ENCODE measurements at places on chromosomes 11 and 22.
A peak's percentile ranks its signal among the peaks of the same experiment; 100 is the strongest.

DNA sequence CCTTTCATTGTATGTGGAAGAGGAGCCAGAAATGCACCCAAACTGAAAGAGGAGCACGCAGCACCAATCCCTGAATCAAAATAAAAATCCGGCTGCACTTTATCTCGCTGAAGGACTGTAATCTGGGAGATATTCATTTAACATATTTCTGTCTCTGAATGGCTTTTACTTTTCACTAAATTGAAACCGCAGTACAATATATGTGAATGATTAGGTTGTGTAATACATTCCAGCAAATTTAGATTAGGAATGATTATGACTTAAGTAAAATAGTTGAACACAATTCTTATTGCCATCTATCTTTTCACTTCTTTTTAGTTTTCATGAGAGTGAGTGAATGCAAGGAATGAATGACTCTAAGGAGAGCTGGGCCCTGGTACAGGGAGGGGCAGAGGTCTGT, 232.1 kb downstream of the ST3GAL4 start:
- no peak for DNase-seq

GRCh38 chr11:20311444-20311843, 52.1 kb upstream of the HTATIP2 start:
- DNase-seq: no peak

GRCh38 chr11:102111787-102112508, 1.7 kb downstream of the YAP1 start:
- DNase-seq: peak; percentile 30

- DNase-seq: no peak
Observed at GRCh38 chr11:10499452-10499851, 41.5 kb downstream of the RNF141 start.

DNA sequence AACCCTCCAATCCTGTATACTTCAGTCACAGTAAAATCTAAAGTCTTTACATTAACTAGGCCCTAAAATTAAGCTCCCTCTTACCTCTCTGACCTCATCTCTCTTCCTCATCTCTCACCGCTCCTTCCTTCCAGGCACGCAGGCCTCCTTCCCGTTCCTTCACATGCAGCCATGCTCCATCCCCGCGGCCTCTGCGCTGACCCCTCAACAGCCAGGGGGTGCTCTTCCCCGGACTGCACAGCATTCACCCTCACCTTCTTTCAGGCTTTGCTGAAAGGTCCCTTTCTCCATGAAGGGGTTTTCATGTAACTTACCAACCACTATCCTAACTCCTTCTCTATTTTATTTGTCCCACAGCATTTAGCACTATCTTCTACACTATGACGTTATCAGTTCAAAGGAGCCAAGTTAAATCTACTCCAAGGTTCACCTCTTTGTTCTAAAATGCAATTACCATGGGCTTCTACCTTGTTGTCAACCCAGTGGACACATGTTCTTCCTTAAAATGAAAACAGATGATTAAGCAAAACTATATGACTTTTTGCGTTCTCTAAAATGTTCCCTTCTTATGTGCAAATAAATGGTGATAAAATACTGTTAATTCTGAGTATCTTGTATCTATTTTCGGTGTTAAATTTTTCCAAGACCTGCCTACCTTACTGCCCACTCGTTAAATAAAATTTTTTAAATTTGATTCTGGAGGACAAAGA, 57.8 kb upstream of the APOA1 start:
- peak; percentile 22 for DNase-seq

- no peak for DNase-seq
Observed at GRCh38 chr11:75146711-75147110, 4.2 kb upstream of the SLCO2B1 start.

- no peak for DNase-seq
Observed at GRCh38 chr22:36177160-36177559, 16.6 kb upstream of the APOL3 start.

DNA sequence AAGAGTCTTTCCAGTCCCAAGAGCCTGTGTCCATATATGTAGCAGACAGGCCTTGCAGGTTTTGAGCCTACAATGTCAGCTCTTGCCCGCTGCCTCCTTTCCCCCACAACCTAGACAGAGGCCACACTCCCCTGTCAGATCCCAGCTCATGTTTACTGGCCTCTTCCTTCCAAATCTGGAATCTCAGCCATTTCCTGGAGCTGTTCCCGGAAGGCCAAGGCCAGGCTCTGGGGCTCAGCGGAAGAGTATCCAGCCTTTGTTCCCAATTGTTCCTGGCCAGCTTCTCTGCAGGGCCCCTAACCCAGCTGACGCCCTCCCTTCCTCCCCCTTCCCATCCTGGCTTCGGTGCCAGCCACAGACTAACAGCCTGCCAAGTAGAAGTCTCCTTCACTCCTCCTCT, 1.0 kb upstream of the ROBO4 start:
- DNase-seq: no peak

- DNase-seq: no peak
Observed at GRCh38 chr11:9839550-9839949, 175.7 kb downstream of the SWAP70 start.

- DNase-seq: no peak
Observed at GRCh38 chr11:133011604-133012003, 520.7 kb downstream of the OPCML start.

DNA sequence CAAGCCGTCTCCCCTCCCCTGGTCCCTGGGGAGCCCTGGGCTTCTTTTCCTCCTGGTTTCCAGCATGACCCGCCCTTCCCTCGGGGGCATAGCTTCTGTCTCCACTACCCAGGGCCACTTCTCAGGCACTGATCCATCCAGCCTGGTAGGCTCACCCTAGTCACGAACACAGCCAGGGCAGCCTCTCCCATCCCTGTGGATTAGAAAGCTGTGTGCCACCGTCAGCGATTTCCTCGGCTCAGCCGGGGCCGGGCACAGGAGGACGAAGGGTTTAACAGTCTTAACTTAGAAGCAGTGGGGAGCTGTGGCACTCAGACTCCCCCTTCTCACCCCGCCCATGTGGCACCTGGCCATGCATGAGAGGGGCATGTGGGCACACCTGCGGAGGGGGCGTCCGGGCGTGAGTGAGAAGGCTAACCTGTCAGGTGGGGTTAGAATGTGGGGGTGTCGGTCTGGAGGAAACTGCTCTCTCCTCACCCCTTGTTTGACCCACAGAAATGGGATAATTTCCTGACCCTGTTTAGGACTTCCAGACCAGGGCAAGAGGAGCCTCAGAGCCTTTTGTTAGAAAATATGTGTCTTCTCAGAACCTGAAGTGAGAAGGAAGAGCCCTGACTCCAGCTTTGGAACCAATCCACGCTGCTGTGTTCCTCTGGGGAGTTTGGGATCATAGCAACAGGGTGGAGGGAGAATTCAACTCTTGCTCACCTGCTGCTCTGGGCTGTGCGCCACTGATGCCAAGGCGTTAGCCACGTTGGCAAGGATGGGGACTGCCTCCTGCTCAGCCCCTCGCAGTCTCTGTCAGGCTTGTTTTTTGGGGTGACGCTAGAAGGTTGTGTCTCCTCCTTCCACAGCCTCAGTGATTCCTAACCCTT, 14.6 kb downstream of the GLB1L2 start:
- DNase-seq: no peak

DNA sequence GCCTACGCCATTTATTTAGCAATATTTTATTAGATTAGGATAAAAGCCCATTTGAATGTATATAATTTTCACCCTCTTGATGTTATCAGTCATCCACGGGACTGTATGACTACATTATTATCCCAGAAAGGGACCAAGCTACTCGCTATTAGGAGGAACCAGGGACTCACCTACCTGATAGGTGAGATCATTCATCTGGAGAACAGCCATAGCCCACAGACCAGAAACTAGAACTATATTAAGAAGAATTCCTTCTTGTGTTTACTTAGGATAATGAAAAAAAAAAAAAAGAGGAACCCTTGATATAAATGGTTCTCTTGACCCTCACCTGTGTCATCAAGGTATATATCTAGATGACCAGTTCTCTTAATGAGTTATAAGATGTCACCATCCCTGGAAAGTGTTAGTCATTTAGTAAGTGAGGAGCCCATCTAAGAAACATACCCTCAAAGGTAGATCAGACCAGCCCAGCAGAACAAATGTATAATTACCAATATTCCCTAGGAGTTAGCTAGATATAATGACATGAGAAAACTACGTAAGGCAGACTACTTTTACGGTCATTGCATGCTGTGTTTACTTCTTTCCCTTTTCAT, 8.0 kb downstream of the SIK3 start:
- DNase-seq: no peak

GRCh38 chr11:106021967-106022794, at the start of gene MSANTD4:
Gene MSANTD4, minus strand, starts transcription at chr11:106022240. Its CDS starts 11,323 bp downstream, at chr11:106010917.
- DNase-seq: peak; percentile 98

DNA sequence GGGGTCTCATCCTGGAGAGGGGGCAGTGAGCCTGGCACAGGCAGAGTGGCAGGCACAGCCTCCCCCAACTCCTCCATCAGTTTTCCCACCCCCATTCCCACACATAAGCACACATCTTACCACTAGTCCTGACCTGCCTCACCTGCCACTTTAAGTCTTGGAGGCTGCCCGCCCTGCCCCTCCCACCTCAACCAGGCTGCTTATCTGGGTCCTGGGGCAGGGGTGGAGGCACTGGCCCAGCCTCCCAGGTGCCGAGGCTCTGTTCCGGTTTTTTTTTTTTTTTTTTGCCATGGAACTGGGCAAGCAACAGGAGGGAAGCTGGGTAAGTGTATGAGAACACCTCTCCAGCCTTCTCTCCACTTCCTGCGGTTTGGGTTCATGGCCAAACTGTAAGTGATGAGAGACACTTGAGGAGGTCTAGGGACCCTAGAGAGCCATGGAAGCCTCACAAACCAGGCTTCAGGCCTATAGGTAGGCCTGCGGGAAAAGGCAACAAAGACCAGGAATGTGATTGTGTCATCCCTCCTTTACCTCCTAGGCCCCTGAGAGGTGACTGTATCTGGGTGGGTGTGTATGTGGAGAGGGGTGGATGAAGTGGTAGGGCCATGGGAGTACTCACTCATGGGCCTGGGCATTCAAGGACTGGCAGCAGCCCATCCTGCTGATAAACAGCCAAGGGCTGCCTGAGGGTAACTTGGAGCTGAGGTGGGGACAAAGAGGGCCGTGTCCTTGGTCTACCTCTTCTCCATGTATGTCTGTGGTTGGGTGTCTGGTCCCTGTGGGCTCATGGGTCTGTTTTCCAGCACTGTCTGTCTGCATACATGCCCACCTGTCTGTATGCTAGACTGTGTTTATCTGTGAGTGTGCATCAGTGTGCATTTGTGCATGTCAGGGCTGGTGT, 22.6 kb downstream of the PHLDB1 start:
- no peak for DNase-seq

- no peak for DNase-seq
Observed at GRCh38 chr11:12216671-12217374, 106.4 kb downstream of the MICAL2 start.

GRCh38 chr11:6615882-6616585, 3.2 kb downstream of the TPP1 start:
- DNase-seq: no peak

DNA sequence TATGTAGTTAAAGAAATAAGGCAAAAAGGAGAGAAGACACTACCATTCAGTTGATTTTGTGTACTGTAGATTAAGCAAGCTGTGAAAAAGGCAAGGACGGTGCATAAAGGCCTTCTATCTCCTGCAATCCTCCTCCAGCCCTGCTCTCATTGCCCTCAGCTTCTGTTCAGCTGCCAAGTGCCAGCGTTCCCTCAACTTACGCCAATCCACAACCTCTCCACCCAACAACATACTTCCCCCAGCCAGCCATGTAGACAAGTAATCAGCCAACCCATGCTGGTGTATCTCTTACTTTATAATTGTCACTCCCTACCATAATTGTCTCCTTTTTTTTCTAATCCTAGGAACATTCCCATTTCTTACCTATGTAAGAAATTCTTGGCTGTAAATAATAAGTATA, 30.1 kb upstream of the ANO5 start:
- no peak for DNase-seq

DNA sequence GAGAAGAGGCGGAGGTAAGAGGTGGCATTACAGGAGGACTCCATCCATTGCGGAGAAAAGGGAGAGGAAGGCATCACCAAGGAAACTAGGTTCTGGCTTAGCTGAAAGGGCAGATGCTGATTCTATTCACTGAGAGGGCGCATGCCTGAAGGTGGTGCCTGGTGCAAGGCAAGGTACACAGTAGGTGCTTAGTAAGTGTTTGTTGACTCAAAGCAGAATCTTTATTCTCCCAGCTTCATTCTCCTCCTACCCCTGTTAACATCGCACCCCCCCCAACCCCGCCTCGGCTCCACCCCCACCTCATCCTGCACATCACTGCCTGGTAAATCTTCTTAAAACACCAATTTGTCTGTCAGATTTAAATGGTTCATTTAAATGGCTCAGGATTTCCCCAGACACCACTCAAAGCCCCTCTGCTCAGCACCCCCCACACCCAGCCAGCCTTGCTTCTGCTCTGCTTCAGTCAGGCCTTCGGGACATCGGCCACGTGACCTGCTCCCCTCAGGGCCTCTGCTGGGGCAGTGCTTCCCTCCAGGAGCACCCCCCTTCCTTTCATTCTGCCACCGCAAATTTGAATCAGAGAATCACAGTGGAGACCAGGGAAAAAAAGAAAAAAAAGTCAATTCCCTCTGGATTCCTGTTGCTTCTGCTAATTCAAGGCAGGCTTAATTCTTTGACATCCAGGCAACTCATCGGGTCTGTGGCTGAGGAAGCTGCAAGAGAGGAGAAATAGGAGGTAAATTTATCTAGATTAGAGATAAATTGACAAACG, 17.8 kb upstream of the RCN1 start:
- no peak for DNase-seq

DNA sequence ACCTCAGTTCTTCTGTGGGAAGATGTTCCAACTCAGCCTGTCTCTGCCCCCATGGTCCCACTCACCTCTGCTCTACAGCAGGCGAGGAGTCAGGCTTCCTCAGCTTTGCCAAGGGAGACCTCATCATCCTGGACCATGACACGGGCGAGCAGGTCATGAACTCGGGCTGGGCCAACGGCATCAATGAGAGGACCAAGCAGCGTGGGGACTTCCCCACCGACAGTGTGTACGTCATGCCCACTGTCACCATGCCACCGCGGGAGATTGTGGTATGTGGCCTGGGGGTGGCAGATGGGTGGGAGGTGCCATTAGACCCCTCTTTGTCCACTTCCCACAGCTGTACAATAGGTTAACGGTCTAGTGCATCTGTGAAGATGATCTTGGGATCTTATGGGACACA, 73.3 kb downstream of the MYO7A start:
- DNase-seq: no peak

DNA sequence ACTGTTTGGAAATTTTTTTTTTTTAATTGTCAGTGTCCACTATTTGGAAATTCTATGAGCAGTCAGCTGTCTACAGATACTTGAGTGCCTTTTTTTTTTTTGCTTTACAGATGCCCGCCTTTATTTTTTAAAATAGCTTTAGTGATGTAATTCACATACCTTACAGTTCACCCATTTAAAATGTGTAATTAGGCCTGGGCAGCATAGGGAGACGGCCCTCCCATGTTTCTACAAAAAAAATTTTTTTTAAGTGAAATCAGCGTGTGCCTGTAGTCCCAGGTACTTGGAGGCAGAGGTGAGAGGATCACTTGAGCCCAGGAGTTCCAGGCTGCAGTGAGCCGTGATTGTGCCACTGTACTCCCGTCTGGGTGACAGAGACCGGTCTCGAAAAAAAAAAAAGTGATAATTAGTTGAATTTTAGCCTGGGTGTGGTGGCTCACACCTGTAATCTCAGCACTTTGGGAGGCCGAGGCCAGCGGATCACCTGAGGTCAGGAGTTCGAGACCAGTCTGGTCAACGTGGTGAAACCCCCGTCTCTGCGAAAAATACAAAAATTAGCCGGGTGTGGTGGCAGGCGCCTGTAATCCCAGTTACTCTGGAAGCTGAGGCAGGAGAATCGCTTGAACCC, 1.5 kb downstream of the ZNF143 start:
- no peak for DNase-seq

GRCh38 chr11:45104006-45104789, 42.2 kb upstream of the PRDM11 start:
- no peak for DNase-seq

- no peak for DNase-seq
Observed at GRCh38 chr11:120137187-120137610, 714 bp downstream of the TRIM29 start.

GRCh38 chr11:68321293-68322051, 9.1 kb downstream of the LRP5 start:
- no peak for DNase-seq
